Activated naive CD8-positive, alpha-beta T cell treated with anti-CD3 and anti-CD28 coated beads, Interleukin-2, amount 10 ng/mL, durations not matched to agents 7 days and 5 days (primary cell): ENCODE measurements at places on chromosomes 12 and 14. TPM values are rescaled to one million over a fixed set of nuclear protein-coding genes. Genes with fewer than 3 reads are reported as not detected.

DNA sequence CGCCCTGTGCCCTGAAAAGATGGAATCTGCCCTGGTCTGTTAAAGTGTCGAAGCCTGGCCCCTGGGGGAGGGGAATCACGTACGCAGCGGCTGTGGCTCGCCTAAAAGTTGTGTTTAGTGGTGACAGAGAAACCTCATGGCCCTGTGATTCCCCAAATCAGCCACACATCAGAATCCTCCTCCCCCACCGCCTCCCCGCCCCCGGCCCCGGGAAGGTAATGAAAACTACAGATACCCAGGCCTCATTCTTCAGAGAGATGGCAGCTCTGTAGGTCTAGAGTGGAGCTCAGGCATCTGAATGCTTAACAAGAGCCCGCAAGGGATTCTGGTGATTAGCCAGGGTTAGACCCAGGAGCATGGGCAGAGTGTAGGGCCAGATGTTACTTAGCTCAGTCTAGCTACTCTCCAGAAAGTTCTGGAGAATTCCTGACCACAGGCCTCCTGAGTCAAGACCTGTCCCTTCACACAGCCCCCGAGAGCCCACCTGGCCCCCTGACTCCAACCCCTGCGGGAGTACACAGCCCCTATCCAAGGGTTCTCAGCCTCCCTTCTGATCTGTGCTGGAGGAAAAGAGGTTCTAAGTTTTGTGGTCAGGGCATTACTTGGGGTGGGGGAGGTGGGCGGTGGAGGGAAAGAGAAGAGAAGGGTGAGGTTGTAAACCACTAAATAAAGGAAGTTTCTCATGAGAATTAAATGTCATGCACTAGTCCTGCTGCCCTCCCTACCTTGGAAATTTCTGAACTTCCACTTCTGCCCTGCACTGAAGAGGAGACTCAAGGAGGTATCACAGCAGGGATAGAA, 114.8 kb downstream of the PLXNC1 start:
- H3K27ac ChIP-seq = peak overlapping the region; percentile 96
- H3K4me1 ChIP-seq = peaks cover 44% of the 10 kb centered on the region
- peaks cover 62% of the 10 kb centered on the region for H3K36me3 ChIP-seq
- H3K27me3 ChIP-seq = no peaks in the 10 kb centered on the region
- H3K4me3 ChIP-seq = peak overlapping the region; percentile 90

DNA sequence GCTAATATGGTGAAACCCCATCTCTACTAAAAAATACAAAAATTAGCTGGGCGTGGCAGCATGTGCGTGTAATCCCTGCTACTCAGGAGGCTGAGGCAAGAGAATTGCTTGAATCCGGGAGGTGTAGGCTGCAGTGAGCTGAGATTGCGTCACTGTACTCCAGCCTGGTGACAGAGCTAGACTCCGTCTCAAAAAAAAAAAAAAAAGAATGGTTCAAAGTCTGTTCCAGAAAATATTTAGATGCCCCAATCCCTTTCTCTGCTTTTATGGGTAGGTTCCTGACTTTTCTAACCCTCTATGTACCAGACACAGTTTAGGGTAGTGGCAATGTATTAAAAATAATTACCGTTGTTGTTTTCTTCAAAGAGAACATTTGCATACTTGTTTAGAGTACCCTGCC, 161.4 kb downstream of the STXBP6 start:
- no peaks in the 10 kb centered on the region for H3K36me3 ChIP-seq
- no peak overlapping the region for H3K4me3 ChIP-seq
- peaks cover 14% of the 10 kb centered on the region for H3K27me3 ChIP-seq
- DNase-seq = no peak

DNA sequence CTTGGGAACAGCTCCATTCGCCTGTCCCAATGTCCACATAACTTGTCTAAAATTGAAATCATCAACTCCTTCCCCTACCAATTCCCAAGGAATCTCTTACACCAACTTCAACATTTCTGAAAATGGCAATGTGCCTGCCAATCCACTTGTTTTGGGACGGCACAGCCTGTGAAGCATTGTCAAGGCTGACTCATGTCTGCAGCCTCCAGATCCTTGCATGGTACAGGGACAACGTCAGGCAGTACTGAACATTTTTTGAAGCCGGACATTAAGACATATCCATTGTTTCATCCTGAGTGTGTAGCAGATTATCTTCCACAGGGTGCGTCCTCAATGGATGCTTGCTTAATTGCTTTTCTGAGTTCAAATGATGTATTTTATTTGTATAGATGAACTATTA, 794.1 kb downstream of the BCL11B start:
- no peak for DNase-seq
- no peak overlapping the region for H3K27ac ChIP-seq
- no peaks in the 10 kb centered on the region for H3K4me1 ChIP-seq
- H3K4me3 ChIP-seq = no peak overlapping the region

GRCh38 chr14:79920180-79920692, 291.1 kb downstream of the DIO2 start:
- H3K4me3 ChIP-seq = no peak overlapping the region
- no peaks in the 10 kb centered on the region for H3K27me3 ChIP-seq
- no peak for DNase-seq
- no peaks in the 10 kb centered on the region for H3K4me1 ChIP-seq
- no peak overlapping the region for H3K27ac ChIP-seq

DNA sequence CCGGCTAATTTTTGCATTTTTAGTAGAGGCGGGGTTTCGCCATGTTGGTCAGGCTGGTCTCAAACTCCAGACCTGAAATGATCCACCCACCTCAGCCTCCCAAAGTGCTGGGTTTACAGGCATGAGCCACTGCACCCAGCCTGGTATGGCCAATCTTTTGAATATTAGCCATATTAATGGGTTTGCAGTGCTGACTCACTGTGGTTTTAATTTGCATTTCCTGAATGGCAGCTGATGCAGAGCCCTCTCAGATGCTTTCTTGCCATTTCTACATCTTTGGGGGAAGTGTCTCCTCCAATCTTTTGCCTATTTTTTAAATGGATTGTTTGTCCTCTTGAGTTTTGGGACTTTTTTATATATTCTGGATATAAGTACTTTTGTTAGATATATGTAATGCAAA, 55.5 kb upstream of the NPAS3 start:
- DNase-seq = no peak
- no peak overlapping the region for H3K27ac ChIP-seq
- H3K36me3 ChIP-seq = no peaks in the 10 kb centered on the region
- no peaks in the 10 kb centered on the region for H3K4me1 ChIP-seq

DNA sequence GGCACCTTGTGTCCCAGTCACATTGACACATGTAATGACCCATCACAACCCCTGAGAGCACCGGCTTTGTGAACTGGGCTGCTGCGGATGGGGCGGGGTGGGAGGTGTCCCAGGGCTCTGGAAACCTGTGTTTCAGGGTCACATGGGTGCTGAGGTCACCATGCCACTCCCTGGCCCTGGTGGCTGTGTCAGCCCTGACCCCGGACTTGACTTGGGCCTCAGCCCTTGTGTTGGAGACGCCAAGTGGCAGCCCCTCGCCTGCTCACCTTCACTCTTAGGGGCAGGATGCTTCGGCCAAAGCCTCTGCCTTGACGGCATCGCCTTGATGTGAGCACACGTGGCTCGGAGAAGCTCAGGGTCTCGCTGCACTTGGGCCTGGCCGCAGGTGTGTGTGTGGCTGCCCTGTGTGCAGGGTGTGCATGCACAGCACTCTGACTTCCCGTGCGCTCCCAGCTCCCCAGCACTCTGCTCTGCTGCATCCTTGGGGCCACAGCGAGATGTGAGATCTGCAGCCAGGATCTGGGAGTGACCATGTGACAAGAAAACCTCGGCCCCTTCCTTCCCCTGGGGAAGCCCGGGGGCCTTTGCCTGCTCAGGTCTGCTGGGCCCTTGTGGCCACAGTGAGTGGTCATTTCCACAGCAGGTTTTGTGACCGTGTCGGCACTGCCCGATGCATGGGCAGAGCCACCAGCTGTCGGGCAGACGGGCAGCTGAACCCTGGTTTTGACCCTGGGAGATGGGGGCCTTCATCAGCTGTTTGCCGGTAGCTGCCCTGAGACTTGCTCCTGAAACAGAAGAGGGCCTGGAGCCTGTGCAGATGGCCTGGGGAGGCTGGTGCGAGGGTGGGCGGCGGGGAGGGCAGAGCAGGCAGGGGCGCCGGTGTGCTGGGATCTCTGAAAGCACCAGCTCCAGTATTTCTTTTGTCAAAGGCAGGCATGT, 167.4 kb downstream of the KIF26A start:
- DNase-seq = no peak
- H3K27ac ChIP-seq = no peak overlapping the region
- peaks cover 3% of the 10 kb centered on the region for H3K36me3 ChIP-seq
- no peak overlapping the region for H3K4me3 ChIP-seq

DNA sequence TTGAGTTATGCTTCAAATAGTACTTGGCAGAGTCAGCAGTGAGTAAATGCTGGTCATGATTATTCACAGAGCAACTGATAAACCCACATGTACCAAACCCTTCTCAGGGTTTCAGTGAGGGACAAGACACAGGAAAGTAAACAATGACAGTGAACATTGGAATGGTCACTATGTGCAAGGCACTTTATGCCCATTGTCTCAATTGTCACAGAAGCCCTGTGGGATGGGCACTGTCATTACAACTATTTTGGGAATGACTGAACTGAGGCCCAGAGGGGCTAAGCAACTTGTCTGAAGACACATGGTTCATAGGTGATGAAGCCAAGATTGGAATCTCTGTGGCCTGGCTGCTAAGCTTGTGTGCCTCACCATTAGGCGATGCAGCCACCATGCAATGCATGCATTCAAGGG, 238.5 kb downstream of the RBM19 start:
- H3K4me3 ChIP-seq = no peak overlapping the region
- no peaks in the 10 kb centered on the region for H3K4me1 ChIP-seq
- H3K36me3 ChIP-seq = no peaks in the 10 kb centered on the region

Gene DACT1
- 0.65 TPM for total RNA-seq

DNA sequence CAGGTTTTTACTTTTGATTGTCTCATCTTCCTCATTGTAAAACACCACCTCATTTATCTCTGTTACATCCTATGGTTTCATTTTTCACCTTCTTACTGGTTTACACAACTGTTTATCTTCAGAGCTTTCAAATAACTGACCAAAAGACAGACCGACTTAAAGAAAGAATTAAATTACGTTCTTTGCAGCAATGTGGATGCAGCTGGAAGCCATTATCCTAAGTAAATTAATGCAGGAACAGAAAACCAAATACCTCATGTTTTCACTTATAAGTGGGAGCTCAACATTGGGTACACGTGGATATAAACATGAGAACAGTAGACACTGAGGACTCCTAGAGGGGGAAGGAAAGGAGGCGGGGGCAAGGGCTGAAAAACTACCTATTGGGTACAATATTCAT, 729.0 kb upstream of the USP15 start:
- no peak for DNase-seq
- no peaks in the 10 kb centered on the region for H3K27me3 ChIP-seq
- H3K4me1 ChIP-seq = no peaks in the 10 kb centered on the region
- no peak overlapping the region for H3K27ac ChIP-seq

Gene ABCC9
- not detected for total RNA-seq

GRCh38 chr14:93957751-93958566, 18.4 kb downstream of the ASB2 start:
- H3K27ac ChIP-seq = peak overlapping the region; percentile 84
- DNase-seq = no peak
- H3K27me3 ChIP-seq = no peaks in the 10 kb centered on the region
- H3K4me3 ChIP-seq = peak overlapping the region; percentile 80
- H3K4me1 ChIP-seq = peaks cover 85% of the 10 kb centered on the region

Gene CREBL2
- 23.3 TPM for total RNA-seq

GRCh38 chr12:104243971-104244370, 28.4 kb downstream of the TXNRD1 start:
- peaks cover 2% of the 10 kb centered on the region for H3K27me3 ChIP-seq
- no peaks in the 10 kb centered on the region for H3K4me1 ChIP-seq
- DNase-seq = no peak
- no peak overlapping the region for H3K27ac ChIP-seq
- no peak overlapping the region for H3K4me3 ChIP-seq

DNA sequence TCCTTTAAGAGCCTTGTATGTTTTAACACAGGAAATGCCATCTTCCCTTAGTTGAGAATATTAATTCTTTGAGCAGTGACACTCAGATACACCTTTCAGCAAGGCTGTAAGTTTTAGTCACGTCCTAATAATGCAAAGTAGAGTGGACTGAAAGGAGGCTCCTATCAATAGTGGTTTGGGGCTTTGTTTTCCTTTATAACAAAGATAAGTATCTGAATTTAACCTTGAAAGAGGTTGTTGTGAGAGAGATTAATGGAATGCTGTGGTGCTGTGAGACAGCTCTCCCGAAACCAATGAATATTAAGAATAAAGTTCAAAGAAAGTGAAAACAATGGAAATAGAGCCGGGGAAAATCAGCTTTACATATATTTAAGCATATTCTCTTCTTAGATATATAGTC, 259.6 kb downstream of the ERC1 start:
- no peaks in the 10 kb centered on the region for H3K27me3 ChIP-seq
- H3K4me3 ChIP-seq = no peak overlapping the region
- DNase-seq = no peak
- no peak overlapping the region for H3K27ac ChIP-seq
- H3K4me1 ChIP-seq = no peaks in the 10 kb centered on the region
- no peaks in the 10 kb centered on the region for H3K36me3 ChIP-seq

Gene NRXN3
- total RNA-seq = not detected

DNA sequence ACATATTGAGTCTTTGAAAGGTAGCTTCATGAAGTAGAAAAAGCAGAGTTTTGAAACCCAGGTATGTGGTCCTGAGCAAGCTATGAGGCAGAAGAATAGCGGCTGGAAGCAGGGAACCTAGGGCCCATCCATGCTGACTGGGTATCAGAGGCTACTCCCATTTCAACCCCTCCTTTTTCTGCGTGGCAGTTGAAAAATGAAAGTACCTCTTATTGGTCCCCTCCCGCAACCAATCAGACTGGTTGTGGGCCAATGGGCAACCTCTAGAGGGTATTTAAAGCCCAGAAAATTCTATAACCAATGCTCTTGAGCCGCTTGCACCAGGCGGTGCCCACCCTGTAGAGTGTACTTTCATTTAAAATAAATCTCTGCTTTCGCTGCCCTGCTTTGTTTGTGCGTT, 1.6 kb upstream of the SNRPF start:
- no peaks in the 10 kb centered on the region for H3K27me3 ChIP-seq
- H3K36me3 ChIP-seq = peaks cover 11% of the 10 kb centered on the region
- no peak for DNase-seq
- H3K4me3 ChIP-seq = no peak overlapping the region

DNA sequence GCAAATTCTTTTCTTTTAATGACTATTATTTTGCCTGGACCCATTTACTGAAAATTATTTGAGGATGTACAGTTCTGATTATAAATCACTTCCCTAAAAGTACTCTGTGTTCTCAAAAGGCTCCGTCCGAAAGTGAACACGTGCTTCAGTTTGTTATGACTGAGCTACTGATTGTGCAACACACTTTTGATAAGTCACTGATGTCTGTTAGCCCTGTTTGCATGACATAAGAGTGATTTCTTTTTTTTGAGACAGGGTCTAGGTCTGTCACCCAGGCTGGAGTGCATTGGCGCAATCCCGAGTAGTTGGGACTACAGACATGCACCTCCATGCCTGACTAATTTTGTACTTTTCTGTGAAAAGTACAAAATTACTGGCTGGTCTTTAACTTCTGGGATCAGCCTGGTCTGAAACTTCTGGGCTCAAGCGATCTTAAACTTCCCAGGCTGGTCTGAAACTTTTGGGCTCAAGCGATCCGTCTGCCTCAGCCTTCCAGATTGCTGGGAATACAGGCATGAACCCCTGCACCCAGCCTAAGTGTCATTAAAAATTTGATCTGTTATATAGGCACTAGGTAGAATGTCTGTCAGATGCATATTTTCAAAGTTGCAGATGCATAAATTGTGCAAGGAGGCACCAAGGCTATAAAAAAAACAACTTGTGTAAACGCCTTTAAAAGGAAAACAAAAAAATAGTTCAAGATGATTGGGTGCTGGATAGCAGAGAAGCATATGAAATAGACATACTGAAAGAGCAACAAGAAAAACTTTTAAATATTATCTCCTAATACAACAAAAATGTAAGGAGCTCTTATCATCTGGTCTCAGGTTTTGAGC, 111.5 kb downstream of the SRGAP1 start:
- no peaks in the 10 kb centered on the region for H3K4me1 ChIP-seq
- peaks cover 11% of the 10 kb centered on the region for H3K27me3 ChIP-seq
- no peaks in the 10 kb centered on the region for H3K36me3 ChIP-seq
